ENCODE measurements at places on chromosomes 2 and 18.

GRCh38 chr2:235978022-235978421 is 190.2 kb downstream of the GBX2 start:
- no peak for DNase-seq

- peak; percentile 96 for DNase-seq
These were observed 72.4 kb upstream of the YWHAQ start for GRCh38 chr2:9703085-9703678.

DNA sequence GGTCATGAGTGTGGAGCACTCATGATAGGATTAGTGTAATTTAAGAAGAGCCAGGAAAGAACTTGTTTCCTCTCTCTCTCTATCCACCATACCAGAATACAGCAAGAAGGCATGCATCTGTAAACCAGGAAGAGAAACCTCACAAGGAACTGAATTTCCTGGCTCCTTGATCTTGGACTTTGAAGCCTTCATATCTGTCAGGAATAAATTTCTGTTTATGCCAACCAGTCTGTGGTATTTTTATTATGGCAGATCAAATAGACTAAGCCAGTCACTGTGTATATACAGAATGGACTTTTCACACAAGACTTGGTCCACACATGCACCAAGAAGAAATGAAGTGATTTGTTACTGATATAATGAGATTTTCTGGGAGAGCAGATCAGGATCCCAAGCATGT is 930.1 kb upstream of the TMEFF2 start:
- DNase-seq, result no peak

DNA sequence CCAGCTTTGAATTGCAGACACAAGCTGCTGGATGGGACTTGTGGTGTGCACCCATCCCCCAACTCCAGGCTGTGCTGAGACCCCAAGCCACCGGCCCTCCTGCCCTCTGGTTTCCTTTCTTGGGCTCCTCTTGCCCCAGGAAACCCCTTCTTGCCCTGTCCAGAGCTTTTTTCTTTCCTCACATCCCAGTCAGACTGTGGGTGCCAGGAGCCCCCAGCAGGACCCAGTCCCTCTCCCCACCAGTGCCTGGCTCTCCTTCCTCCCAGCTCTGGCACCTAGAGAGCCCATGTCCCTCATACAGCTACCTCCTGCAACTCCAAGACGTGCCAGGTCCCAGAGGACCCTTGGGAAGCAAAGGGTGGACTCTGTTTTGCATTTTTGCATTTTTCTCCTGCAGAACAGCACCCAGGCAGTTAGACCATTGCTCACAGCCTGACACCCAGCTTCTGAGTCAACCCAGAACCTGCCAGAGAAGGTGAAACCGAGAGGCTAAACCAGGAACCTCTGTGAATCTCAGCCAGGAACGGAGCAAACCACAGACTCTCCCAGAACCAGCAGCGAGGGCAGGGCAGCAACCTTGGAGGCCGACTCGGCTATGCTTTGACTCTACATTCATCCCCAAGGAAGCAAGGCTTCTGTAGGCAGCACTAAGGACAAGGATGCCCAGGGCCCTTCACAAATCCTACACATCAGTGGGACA is 221.1 kb downstream of the ANAPC1 start:
- no peak for DNase-seq

DNA sequence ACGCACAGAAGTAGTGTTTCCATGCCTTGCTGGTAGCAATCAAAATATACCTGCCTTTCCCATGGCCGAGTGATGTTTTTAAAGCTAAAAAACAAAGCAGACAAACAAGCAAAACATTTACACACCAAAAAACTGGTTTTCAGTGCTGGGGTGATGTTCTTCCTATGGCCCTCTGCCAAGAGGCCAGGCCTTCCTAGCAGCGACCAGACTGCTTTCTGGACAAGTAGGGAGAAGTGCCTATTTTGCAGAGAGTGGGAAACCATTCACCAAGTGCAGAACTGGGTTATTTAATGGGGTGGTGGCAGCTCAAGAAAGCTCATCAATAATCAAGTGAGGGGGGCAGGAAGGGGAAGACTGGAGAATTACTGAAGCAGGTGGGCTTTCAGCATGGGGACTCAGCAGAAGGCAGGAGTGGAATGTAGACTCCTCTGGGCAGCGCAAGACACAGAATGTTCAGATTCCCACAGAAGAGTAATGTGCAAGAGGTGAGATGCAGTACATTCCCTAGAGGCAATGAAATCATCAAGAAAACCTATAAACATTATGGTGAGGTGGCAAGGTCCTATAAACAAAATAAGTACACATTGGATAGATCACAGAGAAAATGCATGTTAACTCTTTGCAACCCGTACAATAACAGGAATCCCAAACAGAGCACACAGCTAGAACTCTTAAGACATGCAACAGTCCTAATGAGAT is 44.0 kb downstream of the CPO start:
- DNase-seq, result no peak

GRCh38 chr2:106147665-106148064 is 46.4 kb downstream of the UXS1 start:
- DNase-seq, result peak; percentile 14

DNA sequence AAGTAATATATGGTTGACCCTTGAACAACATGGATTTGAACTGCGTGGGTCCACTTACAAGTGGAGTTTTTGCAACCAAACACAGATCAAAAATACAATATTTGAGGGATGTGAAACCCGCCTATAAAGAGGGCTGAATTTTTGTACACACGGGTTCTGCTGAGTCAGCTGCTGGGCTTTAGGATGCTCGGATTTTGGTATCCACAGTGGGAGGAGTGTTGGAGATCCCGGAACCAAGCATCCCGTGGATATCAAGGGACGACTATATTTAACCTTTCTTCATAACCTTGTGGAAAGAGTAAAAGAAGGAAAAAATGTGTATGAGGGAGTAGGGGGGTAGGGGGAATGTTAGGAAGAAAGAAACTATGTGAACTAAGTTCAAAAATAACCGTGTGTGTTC is 10.0 kb upstream of the INPP1 start:
- no peak for DNase-seq

DNA sequence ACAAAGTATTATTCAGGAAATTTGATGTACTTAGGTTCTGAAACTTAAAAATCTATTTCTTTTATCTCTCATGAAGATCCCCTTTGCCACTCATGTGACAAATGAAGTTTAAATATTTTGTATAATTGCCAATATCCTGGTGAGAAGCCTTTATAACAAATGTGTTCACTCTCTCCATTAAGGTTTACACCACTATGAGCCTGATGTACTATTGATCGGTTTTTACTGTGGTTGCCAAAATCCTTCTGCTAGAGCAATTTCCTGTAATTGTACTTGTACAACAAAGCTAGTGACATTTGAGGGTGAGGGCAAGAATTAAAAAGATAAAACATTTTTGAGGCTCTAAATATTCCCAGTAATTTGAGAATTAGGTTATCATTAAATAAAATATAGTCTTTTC is 222.3 kb upstream of the CDH19 start:
- DNase-seq, result no peak

DNA sequence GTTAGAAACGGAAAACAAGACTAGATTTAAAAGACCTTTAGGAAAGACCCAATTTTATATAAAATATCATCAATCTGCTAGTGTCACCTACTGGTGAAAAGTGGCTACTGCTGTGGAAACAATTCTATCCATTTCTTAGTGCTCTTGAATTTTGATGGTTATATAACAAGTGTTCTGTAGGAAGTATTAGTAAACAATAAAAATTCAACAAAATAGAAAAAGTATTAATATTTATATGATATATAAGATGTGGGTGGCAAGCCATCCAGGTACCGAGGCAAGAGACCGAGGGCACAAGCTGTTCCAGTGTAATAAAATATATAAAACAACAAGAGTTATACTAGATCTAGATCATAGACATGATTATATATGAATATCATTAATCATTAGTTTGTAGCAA is 6.2 kb upstream of the TMEM87B start:
- no peak for DNase-seq

DNA sequence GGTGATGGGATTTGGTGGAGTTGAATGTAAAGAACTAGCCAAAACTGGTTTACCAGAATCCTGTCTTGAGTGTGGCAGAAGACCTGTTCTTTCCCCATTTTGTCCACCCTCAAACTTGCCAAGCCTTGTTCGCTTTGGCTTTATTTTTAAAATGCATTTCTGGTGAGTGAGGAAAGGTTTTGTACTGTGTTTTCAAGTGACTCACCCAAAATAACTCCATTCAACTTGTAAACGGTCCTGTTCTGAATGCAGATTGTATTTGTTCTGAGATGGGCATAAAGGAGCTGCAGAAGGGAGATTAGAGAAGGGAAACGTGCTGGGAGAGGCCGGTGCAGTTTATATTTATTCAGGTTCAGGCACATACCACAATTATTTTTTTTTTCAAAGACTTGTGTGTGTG is 5.3 kb upstream of the ITPRID2 start:
- no peak for DNase-seq

DNA sequence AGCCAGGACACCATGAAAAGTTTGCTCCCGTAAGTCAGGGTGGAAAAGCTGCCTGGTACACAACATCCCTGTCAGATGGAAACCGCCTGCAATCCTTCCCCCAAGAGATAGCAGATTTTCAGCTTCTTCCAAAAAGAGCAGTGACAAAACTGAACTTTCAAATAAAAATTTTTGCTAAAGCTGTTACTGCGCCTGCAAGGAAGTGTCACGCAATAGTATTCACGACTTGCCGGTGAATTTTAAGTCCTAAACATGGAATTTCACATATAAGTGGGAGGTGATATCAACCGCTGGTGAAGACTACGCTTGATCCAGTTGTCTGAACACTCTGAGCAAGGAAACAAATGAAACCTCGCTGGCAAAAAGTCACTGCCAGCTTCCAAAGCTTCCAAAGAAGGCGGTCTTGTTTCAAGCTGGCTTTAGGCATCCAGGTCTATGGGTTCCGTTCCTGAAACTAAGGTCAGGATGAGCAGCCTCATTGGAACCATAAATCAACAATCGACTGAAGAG is 2.8 kb downstream of the COL6A3 start:
- no peak for DNase-seq

DNA sequence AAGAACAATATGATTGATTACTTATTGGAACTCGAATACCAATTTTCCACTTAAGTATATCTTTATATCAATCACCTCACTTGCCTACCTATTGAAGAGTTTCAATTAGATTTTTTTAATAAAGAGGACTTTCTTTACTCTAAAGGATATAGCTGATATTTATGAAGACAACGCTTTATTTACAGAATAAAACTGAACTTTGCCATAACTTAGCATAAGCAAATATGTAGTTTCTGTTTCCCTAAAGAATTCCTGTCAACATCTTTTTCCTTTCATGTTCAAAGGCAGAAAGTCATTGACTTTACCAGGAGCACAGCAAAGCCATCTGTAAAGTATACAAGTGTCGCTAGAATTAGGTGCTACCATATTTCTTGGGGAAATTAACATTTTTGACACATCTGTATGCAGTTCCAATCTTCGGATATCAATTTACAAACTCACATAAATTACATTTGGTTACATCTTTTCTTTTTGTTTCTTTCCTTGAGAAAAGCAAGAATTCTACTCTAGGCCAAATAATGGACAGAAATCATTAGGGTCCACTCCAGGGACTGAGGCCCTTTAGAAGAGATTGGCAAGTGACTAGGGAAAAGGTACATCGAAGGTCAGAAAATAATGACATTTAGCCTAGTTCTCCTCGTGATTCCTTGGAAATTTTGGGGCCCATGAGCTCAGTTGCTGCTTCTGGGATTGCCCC is 7.5 kb upstream of the SCN1A start:
- DNase-seq, result no peak

DNA sequence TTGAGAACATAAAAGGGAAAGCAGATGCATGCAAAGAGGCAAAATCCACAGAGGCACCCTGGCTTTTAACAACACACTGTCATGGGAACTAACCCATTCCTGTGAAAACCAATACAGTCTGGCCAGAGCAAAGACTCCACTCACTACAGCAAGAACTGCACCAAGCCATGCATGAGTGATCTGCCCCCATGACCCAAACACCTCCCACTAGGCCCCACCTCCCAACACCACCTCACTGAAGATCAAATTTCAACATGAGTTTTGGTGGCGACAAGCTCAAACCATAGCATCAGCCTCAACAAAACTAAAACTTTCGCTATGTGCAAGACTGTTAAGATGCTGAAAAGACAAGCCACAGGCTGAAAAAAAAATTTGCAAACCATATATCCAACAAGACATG is 162.8 kb downstream of the SMAD2 start:
- no peak for DNase-seq

- no peak for DNase-seq
These were observed 300.0 kb upstream of the SMIM21 start for GRCh38 chr18:75727456-75727855.

GRCh38 chr18:58820251-58820650 is 44.4 kb upstream of the ZNF532 start:
- no peak for DNase-seq

DNA sequence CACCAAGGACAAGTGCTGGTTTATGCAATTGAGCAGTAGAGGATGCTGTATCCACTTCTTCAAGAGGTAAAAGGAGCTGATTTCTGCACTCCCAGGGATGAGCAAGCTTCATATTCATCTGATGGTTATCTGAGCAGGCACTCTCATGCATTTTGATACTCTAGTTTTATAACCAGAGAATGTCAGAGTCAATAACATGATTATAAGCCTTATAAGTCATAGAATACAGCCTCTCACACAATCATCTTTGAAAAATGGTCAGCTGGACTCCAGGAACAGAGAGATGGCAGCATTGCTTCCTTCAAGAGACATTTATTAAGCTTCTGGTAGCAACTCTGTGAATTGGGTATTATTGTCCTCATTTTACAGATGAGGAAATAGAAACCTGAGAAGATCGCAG is 167.1 kb downstream of the SLC8A1 start:
- DNase-seq, result no peak

DNA sequence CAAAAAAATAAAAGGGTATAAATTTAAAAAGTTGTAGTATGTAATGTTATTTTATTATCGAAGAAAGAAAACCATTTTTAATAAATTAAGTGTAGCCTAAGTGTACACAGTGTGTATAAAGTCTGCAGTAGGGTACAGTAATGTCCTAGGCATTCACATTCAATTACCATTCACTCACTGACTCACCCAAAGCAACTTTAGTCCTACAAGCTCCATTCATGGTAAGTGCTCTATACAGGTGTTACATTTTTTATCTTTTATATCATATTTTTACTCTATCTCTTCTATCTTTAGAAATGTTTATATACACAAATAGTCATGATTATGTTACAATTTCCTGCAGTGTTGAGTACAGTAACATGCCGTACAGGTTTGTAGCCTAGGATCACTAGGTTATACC is 59.5 kb downstream of the RABL2A start:
- DNase-seq, result no peak

- DNase-seq, result no peak
These were observed 168.5 kb downstream of the SUCLG1 start for GRCh38 chr2:84290537-84290936.

All from T1000 (cell line).